ENCODE measurements at places on chromosomes 7 and 10.
A peak's percentile ranks its signal among the peaks of the same experiment; 100 is the strongest.

- no peak for DNase-seq
Measured at GRCh38 chr7:35748371-35748770, 52.5 kb upstream of the SEPTIN7 start.

GRCh38 chr7:91351374-91351773, 87.1 kb downstream of the FZD1 start:
- no peak for DNase-seq

- DNase-seq: no peak
Measured at GRCh38 chr7:1290026-1290678, 57.5 kb downstream of the UNCX start.

DNA sequence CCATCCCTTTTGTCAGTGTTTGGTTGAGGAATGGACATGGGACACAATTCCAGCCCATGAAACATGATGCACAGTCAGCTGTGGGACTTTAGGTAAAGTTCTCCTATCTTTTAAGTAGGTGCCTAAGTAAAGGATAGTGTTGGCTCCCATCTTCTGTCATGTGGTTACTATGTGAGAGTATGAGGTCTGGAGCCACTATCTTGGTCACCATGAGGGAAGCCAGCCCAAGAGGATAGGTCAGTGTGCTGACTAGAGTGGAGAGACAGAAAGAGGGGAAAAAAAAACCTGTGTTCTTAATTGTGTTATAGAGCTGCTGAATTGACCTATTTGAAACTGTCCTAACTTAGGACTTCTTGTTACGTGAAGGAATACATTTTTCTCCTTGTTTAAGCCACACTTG, 89.7 kb upstream of the NAMPT start:
- DNase-seq: no peak

DNA sequence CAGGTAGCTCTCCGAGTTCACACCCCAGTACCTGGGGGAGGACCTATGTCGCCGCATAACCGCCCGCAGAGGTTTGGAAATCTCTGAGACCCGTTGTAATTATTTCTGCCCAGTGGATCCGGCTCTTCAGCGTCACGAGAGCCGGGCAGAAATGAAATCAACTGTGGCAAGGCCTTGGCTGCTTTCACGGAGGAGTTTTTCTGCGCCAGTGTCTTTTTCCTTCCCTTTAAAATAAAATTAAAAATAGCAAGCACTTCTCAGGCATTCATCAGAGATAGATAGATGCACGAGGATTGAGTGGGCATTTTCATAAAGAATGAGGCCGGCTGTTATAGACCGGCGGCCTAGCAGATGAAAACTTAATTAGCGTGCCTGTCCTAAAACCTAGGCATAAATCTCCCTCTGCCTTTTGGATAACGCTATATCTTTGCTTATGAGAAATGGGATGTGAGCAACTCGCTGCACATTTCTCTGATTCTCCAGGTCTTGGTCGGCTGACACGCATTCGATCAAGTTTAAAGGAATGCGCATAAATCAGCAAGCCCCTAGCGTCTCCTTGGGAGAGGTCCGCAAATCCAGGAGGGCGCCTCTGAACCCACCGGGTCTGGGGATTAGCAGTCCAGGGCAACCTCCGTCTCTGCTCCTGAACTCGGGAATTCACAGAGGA, 6.4 kb downstream of the HOXA13 start:
- no peak for DNase-seq

DNA sequence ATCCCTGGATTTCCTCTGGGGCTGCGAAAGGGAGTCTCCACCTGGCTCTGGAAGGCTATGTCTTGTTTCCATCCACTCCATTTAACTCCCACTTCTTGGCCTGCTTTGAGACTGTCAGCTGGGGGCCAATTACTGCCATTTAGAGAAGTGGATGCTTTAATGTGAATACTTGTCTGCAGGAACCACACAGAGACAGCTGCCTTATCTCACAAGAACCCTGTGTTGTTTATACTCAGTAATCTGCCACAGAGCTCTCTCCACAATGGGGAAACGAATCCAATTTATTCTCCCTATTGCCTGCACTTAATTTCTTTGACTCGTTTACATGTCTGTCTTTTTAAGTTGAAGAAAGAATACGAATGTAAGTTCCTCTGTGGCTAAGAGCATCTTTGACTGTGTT, 787.0 kb upstream of the C7orf33 start:
- DNase-seq: no peak

GRCh38 chr10:100890673-100891317, 22.0 kb upstream of the SLF2 start:
- no peak for DNase-seq

DNA sequence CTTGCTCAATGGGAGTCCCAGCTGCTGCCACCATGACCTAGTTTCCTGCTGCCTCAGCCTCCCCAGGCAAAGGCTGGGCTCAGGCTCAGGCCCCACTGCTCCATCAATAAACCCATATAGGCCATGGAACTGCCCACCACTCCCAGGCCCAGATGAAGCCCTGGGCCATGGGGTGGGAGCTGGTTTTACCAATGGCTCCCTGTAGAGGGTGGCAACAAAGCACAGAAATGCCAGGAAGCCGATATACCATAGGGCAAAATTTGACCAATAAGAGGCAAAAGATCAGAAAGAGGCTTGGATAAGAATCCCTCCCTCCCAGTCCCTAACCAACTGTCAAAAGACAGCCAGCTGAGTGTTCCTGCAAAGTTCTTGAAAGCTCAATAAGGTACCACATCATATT, 101.8 kb upstream of the DOCK1 start:
- DNase-seq: no peak

GRCh38 chr10:33241351-33241750, 93.1 kb downstream of the NRP1 start:
- DNase-seq: no peak

DNA sequence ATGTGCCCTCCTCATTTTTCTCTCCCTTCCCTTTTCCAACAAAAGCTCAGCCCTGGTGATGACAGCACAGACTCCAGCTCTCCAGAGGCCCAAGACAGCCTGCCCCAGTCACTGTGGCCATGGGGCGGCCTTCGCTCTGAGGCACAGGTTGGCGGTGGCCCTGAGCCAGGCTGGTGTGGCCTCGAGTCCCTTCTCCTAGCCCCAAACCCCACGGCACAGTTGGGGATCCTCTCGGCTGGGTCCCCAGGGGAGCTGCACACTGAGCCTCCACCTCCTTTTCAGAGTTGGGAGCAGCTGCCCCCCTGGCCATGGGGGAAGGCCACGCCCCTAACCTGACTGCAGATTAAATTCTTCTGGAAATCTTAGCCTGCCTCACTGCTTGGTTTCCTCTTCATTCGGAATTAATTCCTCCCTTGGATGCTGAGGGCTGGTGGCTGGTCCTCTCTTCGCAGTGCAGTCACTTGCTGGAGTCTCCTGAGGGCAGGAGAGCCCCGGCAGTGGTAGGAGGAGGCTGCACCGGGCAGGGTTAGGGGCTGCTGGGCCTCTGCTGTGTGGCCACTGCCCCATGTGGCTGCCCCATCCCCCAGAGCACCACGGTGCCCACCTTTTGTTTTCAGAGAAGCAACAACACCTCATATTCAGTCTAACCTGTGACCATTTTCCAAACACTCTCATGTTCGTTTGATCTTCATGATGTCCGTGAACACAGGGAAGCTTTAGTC, 426.6 kb downstream of the DNAJB6 start:
- DNase-seq: no peak

- DNase-seq: no peak
Measured at GRCh38 chr7:79610748-79611304, 157.4 kb upstream of the MAGI2 start.

DNA sequence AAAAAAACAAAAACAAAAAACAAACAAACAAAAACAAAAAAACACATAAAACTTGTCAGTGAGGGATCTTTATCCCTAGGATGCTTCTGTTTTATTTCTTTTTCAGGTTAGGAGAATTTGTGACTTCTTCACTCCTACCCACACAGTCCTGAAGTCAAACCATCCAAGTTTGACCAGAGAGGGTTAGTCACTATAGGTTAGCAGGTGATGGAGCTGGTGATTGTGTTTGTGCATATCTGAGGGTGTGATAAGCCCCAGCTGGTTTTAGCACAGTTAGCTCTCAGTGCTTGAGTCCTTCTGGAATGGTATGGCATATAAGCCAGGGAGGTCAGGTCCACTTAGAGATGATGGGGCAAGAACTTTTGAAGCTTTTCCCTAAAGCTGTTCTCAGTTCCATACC, 11.8 kb upstream of the IKZF1 start:
- DNase-seq: no peak

DNA sequence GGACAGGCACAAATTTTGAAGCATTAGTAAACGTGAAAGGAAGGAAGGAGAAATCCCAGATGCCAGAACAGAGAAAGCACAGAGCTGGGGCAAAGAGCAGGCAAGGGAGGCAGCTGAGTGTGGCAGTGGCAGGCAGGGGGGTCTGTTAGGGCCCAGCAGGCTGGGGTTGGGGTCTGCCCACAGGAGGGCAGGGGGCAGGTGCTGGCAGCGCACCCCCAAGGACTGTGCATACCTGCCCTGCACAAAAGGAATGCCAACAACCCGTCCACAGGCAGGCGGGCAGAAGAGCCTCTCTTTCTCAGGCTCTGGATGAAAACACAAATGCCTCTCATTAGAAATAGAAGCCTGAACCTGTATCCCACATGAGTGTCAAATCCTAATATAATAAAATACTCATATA, 552.3 kb downstream of the PTPRN2 start:
- DNase-seq: no peak

- DNase-seq: no peak
Measured at GRCh38 chr10:47339759-47340607, 8.2 kb upstream of the RBP3 start.

GRCh38 chr7:44212581-44213184, 11.9 kb downstream of the YKT6 start:
- no peak for DNase-seq

GRCh38 chr7:128910569-128910945, at the start of gene KCP:
KCP (minus strand) TSS chr7:128910709; CDS start chr7:128910676, 33 bp downstream.
- no peak for DNase-seq

DNA sequence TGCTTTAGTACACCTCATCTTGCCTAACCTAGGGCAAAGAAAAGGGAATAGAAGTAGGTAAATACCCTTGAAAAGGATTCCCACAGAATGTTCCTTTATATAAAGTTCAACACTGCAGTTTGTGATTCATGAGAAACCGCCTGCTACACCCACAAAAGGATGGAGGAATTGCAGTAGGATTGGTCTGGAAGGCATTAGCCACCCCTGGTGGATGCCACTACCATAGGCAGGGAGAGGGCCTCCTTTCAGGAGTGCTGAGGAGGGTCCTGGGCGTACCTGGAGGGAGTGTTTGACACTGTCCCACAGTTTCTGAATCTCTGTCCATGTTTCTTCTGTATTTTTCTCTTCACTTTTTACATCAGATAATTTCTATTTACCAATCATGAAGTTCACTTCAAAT, 221.8 kb upstream of the TMEM72 start:
- DNase-seq: no peak

DNA sequence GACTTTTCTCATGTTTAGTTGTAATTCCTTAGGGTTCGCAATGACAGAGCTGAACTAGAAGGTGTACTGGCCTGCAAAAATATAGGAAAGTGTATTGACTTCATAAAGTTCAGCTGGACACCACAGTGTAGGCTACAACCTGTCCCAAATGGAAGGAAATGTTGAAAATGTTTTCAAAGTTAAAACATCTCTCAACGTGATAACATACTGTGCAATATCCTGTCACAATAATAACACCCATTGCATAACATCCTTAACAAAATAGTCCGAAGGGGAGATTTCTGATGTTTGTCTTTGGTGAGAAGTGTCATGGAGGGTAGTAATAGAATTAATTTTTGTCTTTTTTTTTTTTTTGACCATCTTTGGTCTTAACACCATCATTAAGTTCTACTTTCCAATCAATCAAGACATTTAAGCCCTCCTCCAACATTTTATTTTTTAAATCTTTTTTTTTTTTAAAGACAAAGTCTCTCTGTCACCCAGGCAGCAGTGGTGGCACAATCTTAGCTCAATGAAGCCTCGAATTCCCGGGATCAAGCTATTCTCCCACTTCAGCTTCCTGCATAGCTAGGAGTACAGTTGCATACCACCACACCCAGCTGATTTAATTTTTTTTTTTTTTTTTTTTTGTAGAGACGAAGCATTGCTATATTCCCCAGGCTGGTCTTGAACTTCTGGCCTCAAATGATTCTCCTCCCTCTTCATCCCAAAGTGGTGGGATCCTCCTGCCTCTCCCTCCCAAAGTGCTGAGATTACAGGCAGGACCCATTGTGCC, 45.7 kb downstream of the DYNC1I1 start:
- no peak for DNase-seq

DNA sequence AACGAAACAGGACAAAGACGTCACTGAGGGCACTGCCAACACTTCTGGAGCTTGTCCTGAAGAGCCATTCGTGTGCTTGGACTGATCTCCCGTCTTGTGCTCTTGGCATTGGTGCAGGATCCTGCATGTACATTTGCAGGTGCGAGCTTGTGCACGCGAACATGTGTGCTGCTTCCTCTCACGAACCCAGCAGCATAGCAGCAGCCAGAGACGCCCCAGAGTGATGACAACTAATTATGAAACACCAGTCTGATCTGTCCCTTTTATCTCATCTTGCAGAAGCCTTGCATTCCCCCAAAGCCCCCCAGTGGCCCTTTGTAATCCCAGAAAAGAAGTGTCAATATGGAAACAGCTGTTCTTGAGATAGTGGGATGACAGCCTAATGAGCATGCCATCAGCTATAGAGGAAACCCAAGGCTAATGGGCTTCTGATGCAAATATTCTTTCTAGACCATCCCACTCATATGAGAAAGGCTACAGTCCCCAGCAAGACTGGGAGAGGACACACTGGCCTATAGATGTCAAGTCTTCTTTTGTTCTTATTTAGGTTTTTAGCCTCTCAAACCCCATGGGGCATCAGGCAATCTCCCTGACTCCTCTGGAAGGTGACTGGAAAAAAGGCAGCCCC, 310.6 kb downstream of the FRMD4A start:
- no peak for DNase-seq

- no peak for DNase-seq
Measured at GRCh38 chr7:134712196-134712595, 65.5 kb downstream of the BPGM start.

GRCh38 chr10:116385994-116386809, 41.4 kb upstream of the PNLIPRP3 start:
- peak; percentile 25 for DNase-seq

DNA sequence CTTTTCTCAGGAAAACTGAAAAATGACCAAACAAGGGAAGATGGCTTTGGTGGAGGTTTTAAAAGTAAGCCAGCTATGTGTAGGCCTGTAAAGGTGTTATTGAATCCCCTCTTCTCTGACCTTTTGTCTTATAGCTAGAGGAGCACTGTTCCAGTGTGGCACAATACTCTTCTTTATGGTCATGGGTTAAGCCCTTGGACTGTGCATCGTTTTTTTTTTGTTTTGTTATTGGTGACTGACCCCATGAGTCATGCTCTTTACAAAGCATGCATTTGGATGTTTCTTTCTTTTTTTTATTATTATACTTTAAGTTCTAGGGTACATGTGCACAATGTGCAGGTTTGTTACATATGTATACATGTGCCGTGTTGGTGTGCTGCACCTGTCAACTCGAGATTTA, 19.6 kb upstream of the FAM25A start:
- no peak for DNase-seq

GRCh38 chr10:15325243-15325943, 45.7 kb downstream of the FAM171A1 start:
- peak; percentile 20 for DNase-seq

- DNase-seq: no peak
Measured at GRCh38 chr7:101651112-101651511, 22.0 kb upstream of the MYL10 start.

Measured in endothelial cell (in vitro differentiated cells).